Neural progenitor cell (in vitro differentiated cells): ENCODE measurements at places on chromosomes 3 and 15.

- no peak overlapping the region for H3K4me3 ChIP-seq
- H3K36me3 ChIP-seq = no peaks in the 10 kb centered on the region
- no peaks in the 10 kb centered on the region for H3K27me3 ChIP-seq
- H3K27ac ChIP-seq = no peak overlapping the region
- H3K4me1 ChIP-seq = peaks cover 25% of the 10 kb centered on the region
Measured at GRCh38 chr3:182524711-182525401, 268.4 kb upstream of the ATP11B start.

DNA sequence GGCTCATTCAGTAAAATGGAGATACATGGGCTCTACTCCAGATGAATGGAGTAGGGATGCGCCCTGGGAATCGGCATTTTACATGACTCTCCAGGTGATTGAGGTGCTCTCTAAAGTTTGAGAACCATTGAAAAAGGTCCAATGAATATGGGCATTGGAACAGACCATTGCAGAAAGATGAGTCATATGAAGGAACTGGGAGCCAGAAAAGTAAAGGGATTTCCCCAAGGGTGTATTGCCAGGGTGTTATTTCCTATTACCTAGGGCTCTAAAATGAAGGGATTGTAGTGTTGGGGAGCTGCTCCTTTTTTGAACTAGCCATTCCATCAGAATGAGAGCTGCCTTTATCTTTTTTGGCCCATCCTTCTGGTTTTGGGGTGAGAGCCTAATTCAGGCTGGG lies 21.7 kb downstream of the CLDN11 start:
- no peaks in the 10 kb centered on the region for H3K27me3 ChIP-seq
- H3K4me1 ChIP-seq = no peaks in the 10 kb centered on the region
- H3K4me3 ChIP-seq = no peak overlapping the region
- H3K27ac ChIP-seq = no peak overlapping the region

DNA sequence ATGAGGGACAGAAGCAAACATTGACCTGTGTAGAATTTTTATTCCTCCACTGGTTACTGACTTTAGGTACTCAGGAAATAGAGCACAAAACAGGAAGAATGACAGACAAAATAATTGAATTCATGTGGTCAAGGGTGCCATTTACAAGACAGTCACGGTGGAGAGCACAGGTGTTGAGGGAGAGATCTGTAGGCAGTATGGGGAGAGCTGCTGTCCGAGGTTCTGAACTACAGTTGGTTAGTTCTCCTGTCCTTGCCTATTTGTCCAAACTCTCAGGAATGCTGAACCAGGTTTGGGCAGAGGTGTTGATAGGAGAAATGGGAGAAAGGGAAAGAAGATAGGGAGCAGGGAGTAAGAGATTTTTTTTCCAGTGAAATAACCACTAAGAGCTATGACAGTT lies 178.5 kb upstream of the ZBTB20 start:
- no peaks in the 10 kb centered on the region for H3K27me3 ChIP-seq
- H3K4me1 ChIP-seq = no peaks in the 10 kb centered on the region
- DNase-seq = peak; percentile 78

DNA sequence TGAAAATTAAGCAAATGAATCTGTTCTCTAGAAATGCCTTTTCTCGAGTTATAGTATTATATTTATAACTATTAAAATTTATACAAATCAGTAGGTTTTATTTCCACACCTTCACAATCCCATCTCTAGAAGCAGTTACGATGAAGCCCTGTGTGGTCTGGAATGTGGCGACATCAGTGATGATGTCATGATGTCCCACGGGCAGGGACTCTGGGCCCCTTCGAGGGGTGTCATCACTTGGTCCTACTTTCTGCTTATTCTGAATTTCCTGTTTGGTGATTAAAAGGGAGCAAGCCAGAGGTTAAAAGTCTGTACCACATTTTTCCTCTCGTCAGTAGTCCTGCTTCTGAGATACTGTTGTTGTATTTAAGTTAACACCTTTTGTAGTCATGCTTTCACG lies 67.4 kb downstream of the PIK3R4 start:
- no peaks in the 10 kb centered on the region for H3K27me3 ChIP-seq
- no peak overlapping the region for H3K4me3 ChIP-seq
- DNase-seq = no peak

GRCh38 chr3:109023656-109024254 lies 70.1 kb upstream of the GUCA1C start:
- H3K36me3 ChIP-seq = no peaks in the 10 kb centered on the region
- no peaks in the 10 kb centered on the region for H3K4me1 ChIP-seq
- peak; percentile 55 for DNase-seq
- no peak overlapping the region for H3K4me3 ChIP-seq

- H3K27ac ChIP-seq = no peak overlapping the region
- peaks cover 13% of the 10 kb centered on the region for H3K4me1 ChIP-seq
- H3K27me3 ChIP-seq = no peaks in the 10 kb centered on the region
- no peaks in the 10 kb centered on the region for H3K36me3 ChIP-seq
Measured at GRCh38 chr3:114025451-114025850, 30.9 kb downstream of the CCDC191 start.

DNA sequence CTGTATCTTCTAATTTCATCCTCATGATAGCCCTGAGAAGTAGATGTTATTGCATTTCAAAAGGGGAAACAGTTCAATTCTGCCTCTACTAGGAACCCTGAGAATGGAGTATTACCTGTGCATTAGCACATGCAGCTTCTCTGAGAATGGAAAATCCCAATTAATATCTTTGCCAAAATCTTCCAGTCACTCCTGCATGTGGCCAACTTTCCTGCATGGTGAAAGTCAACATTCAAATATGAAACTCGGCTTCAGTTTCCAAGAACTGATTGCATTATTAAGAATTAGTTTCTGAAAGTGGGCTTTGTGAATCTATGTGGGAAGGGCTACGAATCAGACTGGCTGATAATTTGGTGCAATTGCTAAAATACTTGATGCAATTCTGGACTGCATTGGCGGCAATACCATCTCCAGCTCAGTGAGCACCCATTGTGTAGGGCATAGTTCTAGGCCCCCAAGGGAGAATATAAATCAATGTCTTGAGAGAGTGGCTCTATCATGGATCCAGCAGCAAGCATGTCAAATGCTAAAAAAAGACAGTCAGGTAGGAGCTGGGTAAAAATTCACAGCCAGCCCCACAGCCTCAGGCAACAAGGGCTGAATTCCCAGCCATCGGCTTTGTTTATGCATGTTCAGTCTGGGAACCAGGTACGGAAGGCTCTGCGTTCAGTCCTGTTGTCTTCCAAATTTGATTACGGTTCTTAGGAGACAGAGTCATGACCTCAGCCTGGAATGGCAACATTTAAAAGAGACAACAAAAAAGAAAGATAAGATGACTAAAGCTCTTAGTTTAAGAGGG lies 18.8 kb upstream of the BCL6 start:
- H3K36me3 ChIP-seq = no peaks in the 10 kb centered on the region
- DNase-seq = no peak
- no peak overlapping the region for H3K27ac ChIP-seq
- no peaks in the 10 kb centered on the region for H3K27me3 ChIP-seq
- H3K4me1 ChIP-seq = peaks cover 3% of the 10 kb centered on the region
- H3K4me3 ChIP-seq = no peak overlapping the region

GRCh38 chr15:42239528-42240182 lies 31.6 kb upstream of the VPS39 start:
- H3K4me1 ChIP-seq = no peaks in the 10 kb centered on the region
- no peak for DNase-seq
- H3K27me3 ChIP-seq = no peaks in the 10 kb centered on the region
- H3K27ac ChIP-seq = no peak overlapping the region
- H3K36me3 ChIP-seq = peaks cover 11% of the 10 kb centered on the region

DNA sequence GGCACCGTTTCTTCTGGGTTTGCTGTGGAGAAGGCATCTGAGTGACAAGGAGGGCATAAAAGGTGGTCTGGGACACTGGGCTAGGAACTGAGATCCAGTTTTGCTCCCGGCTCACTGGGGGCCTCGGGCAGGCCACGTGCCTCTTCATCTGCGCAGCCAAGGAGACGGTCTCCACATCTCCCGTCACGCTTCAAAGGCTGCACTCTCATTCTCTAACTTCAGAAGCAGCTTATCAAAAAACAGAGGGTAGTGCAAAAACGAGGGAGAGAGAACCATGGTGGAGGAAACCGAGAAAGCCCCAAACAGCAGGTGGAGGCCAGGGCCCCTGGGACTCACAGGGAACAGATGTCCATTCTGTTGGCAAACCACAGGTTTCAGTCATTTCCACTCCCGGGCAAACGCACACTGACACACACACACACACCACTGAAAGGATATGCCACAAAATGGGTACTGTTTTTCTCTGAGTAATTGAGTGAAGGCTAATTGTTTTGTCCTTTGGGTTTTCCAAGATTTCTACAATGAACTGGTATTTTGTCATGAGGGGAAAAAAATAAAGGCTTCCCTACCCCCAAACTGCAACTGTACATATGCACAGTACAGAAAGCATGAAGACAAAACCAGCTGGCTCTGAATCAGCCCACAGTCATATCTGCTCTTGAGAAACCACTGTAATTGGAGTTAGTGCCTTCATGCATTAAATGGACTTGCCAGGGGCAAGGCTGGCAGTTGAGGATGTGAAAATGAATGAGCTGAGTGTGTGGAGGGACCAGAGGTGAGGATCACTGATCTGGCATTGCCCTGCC lies 71.9 kb downstream of the MGLL start:
- H3K4me3 ChIP-seq = no peak overlapping the region
- no peak for DNase-seq
- no peaks in the 10 kb centered on the region for H3K4me1 ChIP-seq
- H3K36me3 ChIP-seq = no peaks in the 10 kb centered on the region

- no peak overlapping the region for H3K4me3 ChIP-seq
- H3K36me3 ChIP-seq = no peaks in the 10 kb centered on the region
- no peaks in the 10 kb centered on the region for H3K4me1 ChIP-seq
- H3K27ac ChIP-seq = no peak overlapping the region
- DNase-seq = no peak
Measured at GRCh38 chr3:186619787-186620212, 6.9 kb downstream of the AHSG start.

DNA sequence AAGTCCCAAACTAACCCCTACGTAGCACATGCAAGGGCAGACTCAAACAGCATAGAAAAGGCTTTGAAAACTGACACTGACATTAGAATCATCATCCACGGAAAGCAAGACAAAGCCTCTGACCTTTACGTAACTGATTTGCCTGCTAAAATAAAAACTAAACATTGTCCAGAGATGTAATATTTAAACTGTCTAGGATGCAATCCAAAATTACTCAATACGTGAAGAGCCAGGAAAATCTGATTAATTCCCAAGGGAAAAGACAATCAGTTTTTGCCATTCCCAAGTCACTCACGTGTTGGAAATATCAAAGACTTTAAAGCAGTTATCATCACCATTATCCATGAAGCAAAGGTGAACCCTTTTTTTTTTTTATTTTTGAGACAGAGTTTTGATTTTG lies 13.3 kb upstream of the IQCF1 start:
- no peak overlapping the region for H3K4me3 ChIP-seq
- H3K36me3 ChIP-seq = no peaks in the 10 kb centered on the region
- H3K27me3 ChIP-seq = no peaks in the 10 kb centered on the region
- H3K4me1 ChIP-seq = peaks cover 11% of the 10 kb centered on the region

- H3K27ac ChIP-seq = no peak overlapping the region
- H3K4me1 ChIP-seq = peaks cover 15% of the 10 kb centered on the region
- H3K36me3 ChIP-seq = no peaks in the 10 kb centered on the region
- H3K4me3 ChIP-seq = no peak overlapping the region
Measured at GRCh38 chr3:43243590-43244587, 42.5 kb upstream of the SNRK start.

DNA sequence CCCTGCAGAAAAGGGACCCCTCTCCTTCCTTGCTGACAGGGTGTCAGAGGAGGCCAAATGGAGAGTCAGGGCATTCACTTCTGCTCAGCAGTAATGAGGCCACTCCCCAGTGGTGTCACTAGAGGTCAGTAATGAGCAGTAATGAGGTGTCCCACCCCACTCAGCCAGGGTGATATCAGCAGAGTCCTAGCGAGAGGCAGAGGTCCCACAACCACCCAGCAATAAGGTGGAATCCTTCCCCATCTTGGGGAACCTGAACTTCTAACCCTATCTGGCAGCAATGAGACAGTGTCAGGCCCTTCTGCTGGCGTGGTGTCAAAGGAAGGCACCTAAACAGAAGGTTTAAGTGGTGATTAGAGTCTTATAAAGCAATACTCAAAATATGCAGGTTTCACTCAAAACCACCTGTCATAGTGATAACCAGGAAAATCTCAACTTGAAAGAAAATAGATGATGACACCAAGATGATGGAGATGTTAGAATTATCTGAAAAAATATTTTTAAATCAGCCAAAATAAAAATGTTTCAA lies 12.9 kb downstream of the OCA2 start:
- no peaks in the 10 kb centered on the region for H3K36me3 ChIP-seq
- DNase-seq = peak; percentile 79
- H3K4me3 ChIP-seq = no peak overlapping the region
- H3K27me3 ChIP-seq = no peaks in the 10 kb centered on the region
- no peaks in the 10 kb centered on the region for H3K4me1 ChIP-seq
- no peak overlapping the region for H3K27ac ChIP-seq

GRCh38 chr15:69953051-69953450 lies 144.7 kb downstream of the TLE3 start:
- H3K27me3 ChIP-seq = no peaks in the 10 kb centered on the region
- H3K27ac ChIP-seq = no peak overlapping the region
- no peaks in the 10 kb centered on the region for H3K36me3 ChIP-seq
- no peak for DNase-seq
- no peak overlapping the region for H3K4me3 ChIP-seq

- H3K27ac ChIP-seq = no peak overlapping the region
- H3K27me3 ChIP-seq = no peaks in the 10 kb centered on the region
- no peaks in the 10 kb centered on the region for H3K36me3 ChIP-seq
- no peak overlapping the region for H3K4me3 ChIP-seq
- DNase-seq = no peak
Measured at GRCh38 chr3:48569808-48570450, 6.3 kb upstream of the UCN2 start.

DNA sequence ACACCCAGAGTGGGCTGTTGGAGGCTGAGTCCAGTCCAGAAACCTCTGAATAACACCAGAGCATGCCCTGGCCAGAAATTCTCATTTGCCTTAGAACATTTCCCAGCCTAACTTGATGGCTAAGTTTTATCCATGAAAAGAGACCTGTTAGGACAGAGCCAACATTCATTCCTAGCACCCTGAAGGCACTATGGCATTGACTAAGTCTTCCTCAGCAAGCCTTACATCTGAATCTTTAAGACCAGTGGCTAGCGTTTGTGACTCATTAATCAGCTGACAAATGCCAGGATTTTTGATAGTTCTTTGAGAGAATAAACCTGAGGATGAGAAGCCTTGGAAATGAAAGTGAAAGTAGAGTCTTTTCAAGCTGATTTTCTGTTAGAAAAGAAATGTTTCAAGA lies 1087.1 kb upstream of the ALCAM start:
- H3K27ac ChIP-seq = no peak overlapping the region
- H3K4me1 ChIP-seq = no peaks in the 10 kb centered on the region
- H3K36me3 ChIP-seq = no peaks in the 10 kb centered on the region
- no peaks in the 10 kb centered on the region for H3K27me3 ChIP-seq
- DNase-seq = no peak
